ENCODE measurements at places on chromosomes 6 and 20.

DNA sequence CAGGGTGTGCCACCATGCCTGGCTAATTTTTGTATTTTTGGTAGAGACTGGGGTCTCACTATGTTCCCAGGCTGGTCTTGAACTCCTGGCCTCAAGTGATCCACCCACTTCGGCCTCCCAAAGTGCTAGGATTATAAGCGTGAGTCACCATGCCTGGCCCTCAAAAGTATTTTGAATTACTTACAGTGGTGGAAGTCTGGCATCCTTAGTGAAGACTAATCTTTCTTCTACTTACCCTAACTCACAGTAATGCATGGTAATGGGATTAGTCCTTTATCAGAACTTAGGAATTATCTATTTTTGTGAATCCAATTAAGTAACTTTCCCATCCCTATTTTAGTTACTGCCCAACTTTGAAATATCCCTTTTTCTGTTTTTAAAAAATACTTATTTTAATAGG lies 3.9 kb downstream of the RWDD1 start:
- DNase-seq, result no peak

- peak; percentile 54 for DNase-seq
These were observed 75.4 kb upstream of the ECI2 start for GRCh38 chr6:4210629-4211419.

GRCh38 chr20:59015812-59016711 lies 3.2 kb upstream of the TUBB1 start:
- no peak for DNase-seq

- DNase-seq, result no peak
These were observed 1.7 kb downstream of the NR2E1 start for GRCh38 chr6:108167449-108168089.

Measured in fibroblast of skin of back (primary cell).